Globus pallidus (tissue), 1 donor: ENCODE measurements at places on chromosomes 11 and 22.
A peak's percentile ranks its signal among the peaks of the same experiment; 100 is the strongest.

- no peak for DNase-seq
These were observed 399.1 kb downstream of the LARGE1 start for GRCh38 chr22:33520904-33521780.

DNA sequence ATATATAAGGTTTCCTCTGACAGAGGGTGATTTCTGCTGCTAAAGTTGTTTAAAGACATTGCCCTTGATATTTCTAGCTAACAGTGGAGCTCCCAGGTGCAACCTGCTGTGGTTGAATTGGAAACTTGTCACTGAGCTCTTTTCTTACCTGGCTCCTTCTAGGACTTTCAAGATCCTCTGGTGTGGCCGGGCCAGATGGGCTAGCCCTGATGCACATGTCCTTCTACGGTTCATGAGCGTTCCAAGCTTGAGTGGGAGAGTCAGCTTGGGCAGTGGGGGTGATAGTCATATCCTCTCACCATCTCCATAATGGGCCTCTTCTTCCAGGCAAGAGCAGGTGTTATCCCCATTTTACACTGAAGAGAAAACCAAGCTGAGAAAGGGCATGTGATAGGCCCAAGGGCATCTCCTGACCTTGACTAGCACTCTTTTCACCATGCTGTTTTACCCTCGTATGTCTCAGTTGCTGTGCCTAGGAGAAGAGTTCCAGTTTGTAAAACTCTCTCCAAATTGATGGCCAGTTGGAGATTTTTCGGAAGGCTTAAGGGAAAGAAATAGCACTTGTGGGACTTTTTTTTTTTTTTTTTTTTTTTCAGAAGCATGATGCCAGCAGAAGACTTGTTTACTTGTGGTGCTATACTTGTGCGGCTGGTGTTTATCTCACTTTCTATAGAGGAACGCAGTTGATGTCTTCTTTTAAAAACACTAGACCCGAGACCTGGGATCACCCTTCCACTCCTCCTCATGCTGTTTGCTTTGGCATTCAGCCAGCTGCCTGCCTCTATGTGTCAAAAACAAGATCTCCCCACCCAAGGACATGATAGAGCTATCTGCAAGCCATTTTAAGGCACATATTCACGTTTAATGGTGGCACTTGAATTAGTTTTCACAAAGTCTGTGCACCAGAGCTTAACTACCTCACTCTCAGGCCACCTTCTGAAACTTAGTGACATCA is 32.6 kb downstream of the TEAD1 start:
- no peak for DNase-seq

DNA sequence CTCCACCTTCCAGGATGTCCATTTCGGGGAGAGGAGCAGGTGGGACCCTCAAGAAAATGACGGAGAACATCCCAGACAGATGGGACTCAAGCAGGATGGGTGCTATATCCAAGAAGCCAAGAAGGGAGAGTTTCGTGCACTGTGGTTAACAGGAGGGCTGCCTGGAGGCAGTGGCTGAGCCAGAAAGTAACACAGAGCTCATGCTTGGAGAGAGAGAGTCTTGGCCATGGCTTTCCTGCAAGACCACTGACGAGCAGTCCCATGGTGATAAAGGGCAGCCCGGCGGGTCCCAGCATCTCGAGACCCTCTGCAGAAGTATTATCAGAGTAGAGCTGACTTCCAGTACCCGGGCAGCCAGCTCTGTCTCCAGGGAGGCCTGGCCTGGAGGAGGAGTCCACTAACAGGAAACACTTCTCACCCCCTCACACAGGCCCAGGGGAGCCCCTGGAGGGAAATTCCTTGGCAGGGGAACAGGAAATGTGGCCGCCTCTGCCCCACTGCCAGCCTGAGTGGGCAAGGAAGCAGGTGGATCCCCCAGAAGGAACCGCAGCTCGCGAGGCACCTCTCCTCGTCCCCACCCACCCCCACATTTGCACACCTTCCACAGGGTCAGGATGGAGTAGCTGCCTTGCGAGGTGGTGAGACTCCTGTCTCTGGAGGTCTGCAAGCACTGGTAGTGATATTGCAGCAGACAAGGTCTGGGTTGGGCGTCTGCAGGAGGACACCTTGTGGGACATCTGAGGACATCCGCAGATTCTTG is 32.2 kb downstream of the CYTH4 start:
- DNase-seq = no peak

DNA sequence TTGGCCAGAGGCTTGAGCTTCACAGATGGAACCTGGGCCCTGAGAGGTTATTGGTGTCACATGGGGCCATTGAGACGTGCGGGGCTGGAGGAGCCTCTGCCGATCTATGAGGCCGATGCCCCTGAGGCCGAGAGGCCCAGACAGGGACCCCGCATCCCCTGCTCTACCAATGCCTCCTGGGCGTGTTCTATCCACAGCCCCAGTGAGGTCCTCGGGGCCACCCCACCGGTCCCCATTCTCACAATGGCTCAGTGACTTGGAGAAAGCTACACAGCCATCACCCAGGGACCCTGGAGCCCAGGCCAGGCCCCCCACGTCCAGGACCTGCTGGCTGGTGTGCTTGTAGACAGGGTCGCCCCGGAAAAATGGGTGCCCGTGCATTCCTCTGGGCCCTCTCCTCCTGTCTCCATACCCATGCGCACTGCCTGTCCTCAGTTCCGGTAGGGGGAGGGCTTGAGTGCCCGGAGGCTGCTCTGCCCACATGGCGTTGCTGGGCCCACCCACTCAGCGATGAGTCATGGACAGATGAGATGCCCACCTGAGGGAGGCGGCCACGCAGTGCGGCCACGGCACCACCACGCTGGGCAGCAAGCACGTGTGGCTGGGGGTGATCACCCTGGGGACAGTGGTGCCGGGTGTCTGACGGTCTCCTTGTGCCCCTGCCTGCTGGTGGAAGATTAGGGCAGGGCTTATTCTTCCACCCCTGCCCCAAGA is 1224.7 kb downstream of the BRD1 start:
- DNase-seq = no peak

DNA sequence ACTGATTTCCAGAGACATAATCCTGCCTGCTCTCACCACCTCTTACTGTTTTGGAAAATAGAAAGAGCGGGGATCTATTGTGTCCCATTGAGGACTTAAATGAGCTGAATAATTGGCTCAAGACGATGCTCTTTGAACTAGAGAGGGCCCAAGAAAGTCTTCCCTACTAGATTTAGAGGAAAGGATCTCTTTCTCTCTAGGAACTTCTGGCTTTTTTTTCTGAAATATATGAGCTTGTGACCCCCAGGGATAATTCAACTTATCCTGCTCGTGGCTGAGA is 461.4 kb upstream of the KIRREL3 start:
- DNase-seq = no peak

DNA sequence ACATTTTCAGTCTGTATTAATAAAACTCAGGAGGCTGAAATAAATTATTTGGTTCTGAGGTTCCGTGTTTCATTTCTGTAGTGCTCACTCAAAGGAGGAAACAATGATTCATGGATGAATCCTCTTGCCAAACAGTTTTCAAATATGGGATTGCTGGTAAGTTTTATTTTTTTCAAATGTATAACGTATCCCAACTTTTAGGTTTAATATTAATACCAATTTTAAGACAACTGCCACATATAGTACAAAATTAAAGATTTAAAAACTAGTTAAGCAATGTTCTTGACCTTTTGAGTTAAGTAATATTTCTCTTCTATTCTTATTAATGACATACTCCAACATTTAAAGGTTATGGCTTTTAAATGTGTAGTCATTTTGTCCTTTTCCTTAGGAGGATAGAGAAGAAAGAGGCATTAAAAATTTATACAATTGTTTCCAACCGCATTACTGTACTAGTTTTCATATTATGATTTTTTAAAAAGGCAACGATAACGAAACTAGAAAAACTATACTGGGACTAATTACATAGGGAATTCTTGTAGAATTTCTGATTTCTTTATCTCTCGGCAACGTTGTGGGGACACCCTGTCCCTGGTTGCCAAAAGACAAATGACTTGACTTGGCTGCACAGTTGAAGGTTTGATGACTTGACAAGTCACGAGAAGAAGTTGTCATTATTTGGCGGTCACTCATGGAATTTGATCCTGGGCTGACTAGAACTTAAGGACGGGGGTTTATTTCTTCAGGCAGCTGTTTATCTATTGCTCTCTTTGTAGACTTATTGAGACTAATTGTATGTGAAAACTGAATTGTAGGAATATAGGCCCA is 69.1 kb upstream of the ADSL start:
- no peak for DNase-seq

GRCh38 chr11:115930291-115930690 is 426.1 kb upstream of the CADM1 start:
- DNase-seq = no peak

DNA sequence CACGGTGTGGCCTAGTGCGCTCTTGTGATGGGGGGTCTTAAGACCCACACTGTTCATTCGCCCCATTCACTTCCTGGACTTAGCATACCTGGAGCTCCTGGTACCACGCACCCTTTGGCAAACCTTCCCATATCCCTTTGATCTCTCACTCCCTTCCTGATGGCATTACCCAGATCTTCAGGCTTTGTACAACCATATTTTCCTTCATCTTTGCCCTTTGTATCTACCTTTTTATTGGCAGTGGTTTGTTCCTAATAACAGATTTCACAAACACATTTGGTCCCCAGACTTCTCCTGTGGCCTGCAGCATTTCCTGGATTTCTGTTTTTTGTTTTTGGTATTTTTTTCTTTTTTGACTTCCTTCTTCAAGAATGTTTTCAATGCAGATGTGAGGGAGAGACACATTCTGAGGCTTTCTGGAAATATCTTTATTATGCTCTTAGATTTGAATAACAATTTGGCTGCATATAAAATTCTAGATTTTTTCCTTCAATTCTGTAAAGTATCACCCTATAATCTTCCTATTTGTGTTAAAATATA is 16.1 kb upstream of the IFITM3 start:
- DNase-seq = no peak

DNA sequence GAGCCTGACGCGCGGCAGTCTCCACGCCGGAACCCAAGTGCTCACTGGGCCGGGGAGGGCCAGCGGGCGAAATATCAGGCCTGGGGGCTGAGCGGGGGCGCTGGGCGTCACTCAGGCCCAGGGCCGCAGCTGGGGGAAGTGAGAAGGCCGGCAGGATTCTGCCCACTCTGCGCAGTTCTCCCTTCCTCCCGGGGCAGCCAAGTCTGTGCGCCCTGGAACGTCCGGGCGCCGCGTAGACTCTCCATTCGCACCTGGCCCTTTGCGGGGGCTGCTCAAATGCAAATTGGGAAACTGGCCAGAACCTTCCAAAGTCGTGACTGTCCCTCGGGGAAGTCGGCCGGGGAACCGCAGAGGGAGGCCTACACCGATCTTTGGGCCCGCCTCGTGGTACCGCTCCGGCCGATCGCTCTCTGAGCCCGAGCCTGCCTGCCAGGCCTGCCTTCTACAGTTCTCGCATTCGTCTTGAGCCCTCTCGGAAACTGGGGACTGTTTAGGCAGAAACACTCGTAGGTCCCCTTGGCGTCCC is 2.2 kb upstream of the SLC6A5 start:
- DNase-seq = no peak

DNA sequence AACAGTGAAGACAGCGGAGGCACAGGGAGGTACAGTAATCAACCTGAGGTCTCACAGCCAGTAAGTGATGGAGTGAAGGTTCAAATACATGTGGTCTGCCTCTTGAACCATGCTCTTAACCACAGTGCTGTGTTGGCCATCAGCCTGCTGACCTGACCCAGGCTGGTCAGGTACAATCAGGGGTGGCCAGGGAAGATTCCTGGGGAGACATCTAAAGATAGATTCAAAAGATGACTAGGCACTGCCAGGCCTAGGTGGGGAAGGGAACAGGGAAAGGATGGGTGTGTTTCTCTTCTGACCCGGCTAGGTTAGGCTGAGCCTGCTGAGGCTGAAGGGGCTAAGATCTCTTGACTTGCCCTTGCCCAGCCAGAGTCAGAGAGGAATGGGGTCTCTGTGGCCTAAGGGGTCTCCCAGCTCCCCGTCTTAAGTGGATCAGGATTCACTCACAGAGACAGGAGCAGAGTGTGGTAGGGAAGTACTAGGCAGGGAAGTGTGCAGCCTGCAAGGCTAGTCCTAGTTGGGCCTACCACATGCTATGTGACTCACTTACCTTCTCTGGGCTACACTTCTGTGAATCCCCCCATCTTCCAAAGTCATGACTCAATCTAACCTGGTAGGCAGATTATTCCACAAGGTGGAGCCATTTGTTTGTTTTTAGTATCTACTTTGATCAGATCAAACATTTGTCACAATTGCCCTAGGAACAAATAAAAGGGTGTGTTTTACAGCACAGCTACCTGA is 10.4 kb upstream of the SREBF2 start:
- DNase-seq = peak; percentile 45

DNA sequence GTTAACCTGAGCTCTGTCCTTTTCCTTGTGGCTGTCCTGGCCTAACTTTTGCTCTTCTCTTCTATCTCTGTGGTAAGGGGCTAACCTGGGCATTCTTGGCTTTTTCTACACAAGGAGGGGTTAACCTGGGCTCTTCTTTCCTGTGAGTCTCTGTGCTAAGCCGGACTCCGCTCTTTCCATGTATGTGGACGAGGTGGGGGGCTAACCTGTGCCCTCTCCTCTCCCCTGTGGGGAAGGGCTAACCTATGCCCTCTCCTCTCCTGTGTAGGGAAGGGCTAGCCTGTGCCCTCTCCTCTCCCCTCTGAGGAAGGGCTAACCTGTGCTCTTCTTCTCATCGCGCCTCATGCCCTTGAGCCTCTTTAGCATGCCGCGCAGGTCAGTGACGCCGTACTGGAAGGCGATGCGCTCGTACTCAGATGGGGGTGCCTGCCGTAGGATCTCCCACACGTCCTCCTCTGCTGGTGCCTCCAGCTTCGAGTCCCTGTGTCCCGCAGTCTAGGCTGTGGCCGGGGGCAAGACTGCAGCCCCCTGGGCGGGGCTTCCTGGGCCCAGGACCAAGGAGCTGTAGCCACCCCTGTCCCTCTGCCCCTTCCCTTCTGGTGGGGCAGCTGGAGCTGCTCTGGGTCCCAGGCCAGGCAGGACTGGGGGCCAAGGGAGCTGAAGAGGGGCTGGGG is 6.5 kb downstream of the MYBPC3 start:
- no peak for DNase-seq

GRCh38 chr11:125025968-125026367 is 37.1 kb upstream of the SLC37A2 start:
- DNase-seq = no peak

- no peak for DNase-seq
These were observed 254.0 kb upstream of the NARS2 start for GRCh38 chr11:78828676-78829075.

DNA sequence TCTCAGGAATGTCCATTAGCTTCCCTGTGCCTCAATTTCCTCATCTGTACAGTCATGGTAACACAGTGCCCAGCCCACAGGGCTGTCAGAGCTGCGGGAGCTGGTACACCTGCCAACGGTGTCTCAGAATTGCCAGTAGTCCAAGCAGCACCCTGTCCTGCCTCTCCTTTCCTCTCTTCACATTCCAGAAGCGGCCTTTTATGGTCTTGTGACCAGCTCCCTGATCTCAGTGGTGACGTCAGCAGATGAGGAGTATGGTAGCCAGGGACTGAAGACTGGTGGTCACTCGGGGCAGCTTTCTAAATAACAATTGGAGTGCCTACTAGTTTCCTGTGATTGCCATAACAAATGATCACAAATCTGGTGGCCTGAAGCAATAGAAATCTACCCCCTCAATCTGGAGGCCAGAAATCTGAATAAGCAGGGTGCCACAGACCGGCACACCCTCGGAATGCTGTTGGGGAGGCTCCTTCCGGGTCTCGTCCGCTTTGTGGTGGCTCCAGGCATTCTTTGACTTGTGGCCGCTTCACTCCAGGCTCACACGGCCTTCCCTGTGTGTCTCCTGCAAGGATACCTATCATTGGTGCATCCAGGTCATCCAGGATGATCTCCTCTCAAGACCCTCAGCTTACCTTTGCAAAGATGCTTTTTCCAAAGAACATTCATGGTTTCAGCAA is 2.1 kb downstream of the FADD start:
- DNase-seq = no peak

- DNase-seq = no peak
These were observed 5.4 kb downstream of the DAGLA start for GRCh38 chr11:61685617-61685967.
